Fibroblast of gingiva (primary cell): ENCODE measurements at places on chromosomes 1 and 21.

- no peak for DNase-seq
Measured at GRCh38 chr21:37372951-37373350, 6.4 kb downstream of the DYRK1A start.

- no peak for DNase-seq
Measured at GRCh38 chr1:185939142-185939541, 205.0 kb downstream of the HMCN1 start.

DNA sequence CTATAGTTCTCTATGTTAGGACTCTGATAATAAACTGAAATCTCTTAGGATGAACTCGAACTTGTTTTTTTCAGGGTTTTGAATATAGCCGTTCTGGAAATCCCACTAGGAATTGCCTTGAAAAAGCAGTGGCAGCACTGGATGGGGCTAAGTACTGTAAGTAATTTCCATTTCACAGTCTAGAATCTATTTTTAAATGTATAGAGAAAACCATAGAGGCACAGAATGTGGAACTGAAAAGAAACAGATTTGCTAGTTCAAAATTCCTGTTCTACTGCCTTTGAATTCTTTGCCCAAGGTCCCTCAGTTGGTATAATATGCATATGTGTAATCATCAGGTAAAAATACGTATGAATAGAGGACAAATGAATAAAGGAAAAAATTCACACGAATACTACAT is 4.8 kb downstream of the CTH start:
- DNase-seq, result no peak

DNA sequence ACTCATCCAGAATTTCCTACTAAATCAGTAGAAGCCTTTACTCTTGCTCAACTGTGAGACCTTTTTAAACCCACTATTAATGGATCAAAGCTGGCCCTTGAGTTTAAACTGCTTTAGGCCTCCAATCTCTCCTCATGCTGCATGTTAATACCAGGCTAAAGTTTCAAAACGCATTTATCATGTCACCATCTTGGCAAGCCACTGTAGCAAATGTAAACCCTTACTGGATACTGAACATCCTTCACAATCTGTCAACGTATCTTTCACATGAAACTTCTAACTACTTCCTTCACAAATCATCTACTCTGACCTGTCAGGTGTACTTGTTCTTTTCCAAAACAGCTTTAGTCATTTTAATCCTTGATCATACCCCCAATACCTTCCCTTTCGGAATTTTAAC is 3.0 kb downstream of the PAXBP1 start:
- no peak for DNase-seq

DNA sequence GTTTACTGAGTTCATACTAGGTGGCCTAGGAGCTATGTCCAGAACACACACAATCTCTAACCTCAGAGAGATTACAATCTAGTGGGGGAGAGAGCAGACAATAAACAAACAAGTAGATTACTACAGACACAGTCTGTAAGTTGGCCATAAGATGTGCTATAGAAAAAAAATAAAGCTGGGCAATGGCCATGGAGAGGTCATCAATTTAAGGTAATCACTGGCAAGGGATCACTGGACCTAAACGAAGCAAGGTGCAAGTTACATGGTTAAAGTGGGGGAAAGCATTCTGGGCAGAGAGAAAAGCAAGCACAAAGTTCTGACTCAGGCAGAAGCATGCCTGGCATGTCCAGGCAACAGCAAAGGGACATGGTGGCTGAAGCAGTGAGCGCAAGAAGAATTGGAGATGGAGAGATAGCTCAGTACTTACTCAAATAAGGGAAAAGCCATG is 147.0 kb downstream of the RERE start:
- no peak for DNase-seq

- DNase-seq, result peak; percentile 69
Measured at GRCh38 chr1:55726994-55727393, 511.8 kb upstream of the USP24 start.

- peak; percentile 13 for DNase-seq
Measured at GRCh38 chr1:206495493-206496046, 11.8 kb upstream of the RASSF5 start.

GRCh38 chr1:173893611-173894010 is 23.5 kb downstream of the SERPINC1 start:
- DNase-seq, result no peak

DNA sequence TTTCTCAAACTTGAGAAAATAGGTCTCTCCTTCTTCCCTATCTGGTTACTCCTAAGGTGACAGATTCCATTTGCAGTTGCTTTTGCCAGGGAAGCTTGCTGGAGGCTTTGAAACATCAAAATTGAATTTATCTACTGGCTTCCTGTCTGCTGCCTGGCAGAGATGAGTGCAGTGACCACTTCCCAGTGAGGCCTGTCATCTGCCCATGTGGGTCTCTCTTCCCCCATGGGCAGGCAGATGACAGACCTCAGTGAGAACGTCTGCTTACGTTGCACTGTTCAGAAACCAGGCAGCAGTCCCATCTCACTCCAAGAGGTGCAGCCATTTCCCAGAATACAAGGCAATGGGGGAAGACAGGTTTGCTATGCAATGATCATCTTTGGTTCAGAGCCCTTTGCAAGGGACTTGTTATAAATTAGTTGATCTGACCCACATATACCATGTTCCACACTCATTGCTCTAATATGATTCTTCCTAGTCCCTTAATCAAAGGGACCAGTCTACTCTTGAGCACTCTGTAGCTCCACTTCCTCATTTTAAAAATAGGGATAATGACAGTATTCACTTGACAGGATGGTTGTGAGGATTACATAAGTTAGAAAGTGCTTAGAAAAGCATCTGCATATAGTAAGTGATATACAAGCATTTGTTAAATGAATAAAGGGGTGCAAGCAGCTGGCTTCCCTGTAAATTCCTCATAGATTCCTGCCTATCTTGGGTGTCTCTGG is 10.6 kb downstream of the PGBD5 start:
- DNase-seq, result no peak

GRCh38 chr1:229714964-229715603 is 89.0 kb downstream of the URB2 start:
- no peak for DNase-seq

GRCh38 chr1:43605766-43606165 is 44.2 kb upstream of the KDM4A start:
- DNase-seq, result no peak

DNA sequence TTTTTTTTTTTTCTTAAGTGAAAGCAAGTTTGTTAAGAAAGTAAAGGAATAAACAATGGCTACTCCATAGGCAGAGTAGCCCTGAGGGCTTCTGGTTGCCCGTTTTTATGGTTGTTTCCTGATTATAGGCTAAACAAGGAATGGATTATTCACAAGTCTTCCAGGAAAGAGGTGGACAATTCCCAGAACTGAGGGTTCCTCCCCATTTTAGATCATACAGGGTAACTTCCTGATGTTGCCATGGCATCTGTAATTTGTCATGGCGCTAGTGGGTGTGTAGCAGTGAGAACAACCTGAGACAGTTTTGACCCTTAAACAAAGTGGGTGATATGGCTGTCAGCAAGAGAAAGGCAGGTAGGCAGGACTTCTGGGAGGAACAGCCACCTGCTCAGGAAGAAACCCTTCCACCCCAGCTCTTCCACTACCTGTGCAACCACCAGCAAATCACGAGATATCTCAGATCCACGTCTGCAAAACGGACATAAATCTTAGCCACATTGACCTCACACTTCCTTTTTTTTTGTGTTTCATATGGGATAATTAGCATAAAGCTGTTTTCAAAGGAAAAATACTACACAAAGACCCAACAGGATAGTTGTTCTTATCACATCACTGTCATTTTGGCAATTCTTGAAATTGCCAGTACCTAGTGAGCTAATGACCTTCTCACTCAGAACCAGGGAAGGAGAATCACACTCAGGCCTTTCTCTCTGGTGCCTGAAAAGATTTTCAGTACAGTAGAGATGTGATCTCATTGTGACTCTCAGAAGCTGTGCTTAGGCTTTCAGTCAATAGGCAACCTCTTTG is 34.8 kb upstream of the DUSP10 start:
- DNase-seq, result no peak

GRCh38 chr1:162463021-162463420 is 34.6 kb upstream of the UHMK1 start:
- DNase-seq, result no peak

GRCh38 chr1:170864238-170864637 is 71.1 kb upstream of the MROH9 start:
- DNase-seq, result peak; percentile 79

DNA sequence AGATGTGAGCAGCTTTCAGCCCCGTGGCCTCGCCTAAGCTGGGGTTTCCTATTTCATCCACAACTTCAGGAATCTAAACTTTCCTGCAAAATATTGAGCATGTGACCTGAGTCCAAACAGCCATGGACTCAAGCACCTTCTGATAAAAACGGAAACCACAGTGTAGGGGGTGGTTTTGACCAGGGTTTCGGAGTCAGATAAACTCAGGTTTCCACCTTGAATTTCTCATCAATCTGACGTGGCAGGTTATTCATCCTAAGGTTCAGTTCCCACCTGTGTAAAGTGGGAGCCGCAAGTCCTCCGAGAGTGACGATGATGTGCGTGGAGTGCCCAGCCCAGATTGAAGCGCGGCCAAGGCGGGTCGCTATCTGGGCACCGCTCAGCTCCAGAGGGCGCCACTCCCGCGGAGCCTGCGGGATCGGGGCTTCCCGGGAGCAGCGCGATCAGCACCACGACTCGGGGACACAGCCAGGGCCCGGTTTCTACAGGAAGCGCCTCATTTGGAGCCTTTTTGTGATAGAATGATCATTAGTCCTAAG is 871 bp upstream of the ETS2 start:
- peak; percentile 65 for DNase-seq

- DNase-seq, result no peak
Measured at GRCh38 chr21:39613041-39613934, 548 bp downstream of the B3GALT5 start.
